MV-4-11 (cell line): ENCODE measurements at places on chromosomes 6 and 20.

- no peak for DNase-seq
Observed at GRCh38 chr20:10653599-10654249, 20.1 kb downstream of the JAG1 start.

GRCh38 chr6:43184268-43184985 lies 2.4 kb downstream of the CUL9 start:
- no peak for DNase-seq

DNA sequence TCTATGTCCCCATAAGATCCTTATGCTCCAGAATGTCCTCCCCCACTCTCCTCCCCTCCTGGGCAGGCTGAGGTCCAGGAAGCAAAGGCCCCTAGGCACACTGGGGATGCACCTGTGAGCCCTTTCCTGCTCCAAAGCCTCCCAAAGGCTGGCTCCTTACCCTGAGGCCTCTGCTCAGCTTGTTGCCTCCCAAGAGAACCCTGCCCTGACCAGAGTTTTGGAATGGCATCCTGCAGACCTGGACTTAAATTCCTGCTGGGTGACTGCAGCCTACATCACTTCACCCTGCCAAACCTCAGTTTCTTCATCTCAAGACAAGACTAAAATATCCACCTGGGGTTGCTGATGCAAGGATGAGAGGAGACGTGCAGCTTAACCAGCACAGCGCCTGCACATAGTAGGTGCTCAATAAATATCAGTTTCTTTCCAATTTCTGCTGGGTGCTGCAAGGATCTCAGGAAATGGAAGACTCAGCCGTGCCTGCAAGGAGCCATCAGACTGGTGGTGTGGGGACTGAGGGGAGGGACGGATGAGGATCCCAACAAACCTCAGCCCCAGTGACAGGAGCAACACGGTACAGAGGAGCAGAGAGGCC lies 2.1 kb upstream of the LBP start:
- no peak for DNase-seq

GRCh38 chr6:157891544-157892362 lies 68.7 kb downstream of the SNX9 start:
- peak; percentile 58 for DNase-seq

DNA sequence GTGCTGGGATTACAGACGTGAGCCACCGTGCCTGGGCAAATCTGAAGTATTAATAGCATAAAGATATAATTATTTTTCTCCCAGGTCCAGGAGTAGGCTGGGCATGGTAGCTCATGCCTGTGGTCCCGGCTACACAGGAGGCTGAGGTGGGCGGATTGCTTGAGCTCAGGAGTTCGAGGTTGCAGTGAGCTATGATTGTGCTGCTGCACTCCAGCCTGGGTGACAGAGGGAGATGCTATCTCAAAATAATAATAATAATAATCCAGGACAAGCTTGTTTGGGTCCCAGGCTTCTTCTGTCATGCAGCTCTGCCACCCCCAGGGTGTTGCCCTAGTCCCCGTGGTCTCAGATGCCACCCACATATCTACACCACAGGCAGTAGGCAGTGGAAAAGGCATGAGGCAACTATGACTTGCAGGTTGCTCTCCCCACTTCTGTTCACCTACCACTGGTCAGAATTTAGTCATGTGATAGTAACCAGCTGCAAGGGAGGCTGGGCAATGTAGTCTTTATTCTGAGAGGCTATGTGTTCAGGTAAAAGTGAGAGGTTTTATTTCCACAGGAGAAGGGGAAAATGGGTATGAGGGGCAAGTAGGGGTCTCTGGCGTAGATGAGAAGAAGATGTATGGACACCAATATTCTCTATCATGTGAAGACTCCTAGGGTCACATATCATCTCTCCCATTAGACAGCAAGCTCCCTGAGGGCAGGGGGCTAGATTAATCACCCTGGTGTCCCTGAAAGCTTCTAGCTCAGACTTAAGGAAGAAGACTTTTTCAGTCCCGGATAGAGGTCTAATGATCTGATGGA lies 25.7 kb downstream of the TCF15 start:
- DNase-seq: peak; percentile 37
